ENCODE measurements at places on chromosomes 12 and 14.
A peak's percentile ranks its signal among the peaks of the same experiment; 100 is the strongest.

GRCh38 chr12:1890810-1891209, 27.6 kb downstream of the CACNA2D4 start:
- no peak for DNase-seq

GRCh38 chr12:11623382-11623781, 26.1 kb upstream of the ETV6 start:
- DNase-seq = no peak

DNA sequence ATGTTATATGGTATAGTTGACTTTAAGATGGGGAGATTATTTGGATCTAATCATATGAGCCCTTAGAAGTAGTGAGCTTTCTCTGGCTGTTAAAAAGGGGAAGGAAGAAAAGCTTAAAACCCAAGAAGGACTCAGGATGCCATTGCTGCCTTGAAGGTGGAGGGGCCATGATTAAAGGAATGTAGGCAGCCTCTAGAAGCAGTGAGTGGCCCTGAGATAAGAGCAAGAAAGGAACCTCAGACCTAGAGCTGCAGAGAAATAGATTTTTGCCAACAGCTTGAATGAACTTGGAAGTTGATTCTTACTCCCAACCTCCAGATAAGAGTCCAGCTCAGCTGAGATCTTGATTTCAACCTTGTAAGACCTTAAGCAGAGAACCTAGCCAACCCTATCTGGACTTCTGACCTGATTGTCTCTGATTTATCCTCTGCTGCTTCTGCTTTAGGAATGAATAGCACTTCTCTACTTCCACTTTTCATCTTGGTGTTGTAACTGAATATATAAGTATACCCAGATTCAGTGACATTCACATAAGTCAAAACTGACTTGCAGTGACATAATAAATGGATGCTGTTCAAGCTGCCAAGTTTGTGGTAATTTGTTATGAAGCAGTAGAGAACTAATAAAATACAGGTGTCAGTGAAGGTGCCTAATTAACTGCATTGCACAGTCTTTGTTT, 33.5 kb downstream of the RAD51B start:
- DNase-seq = no peak

GRCh38 chr12:53292426-53292825, 2.9 kb upstream of the PFDN5 start:
- DNase-seq = no peak

GRCh38 chr14:81301371-81301770, 80.6 kb upstream of the GTF2A1 start:
- no peak for DNase-seq

GRCh38 chr14:72308967-72309485, 376.8 kb downstream of the RGS6 start:
- no peak for DNase-seq

DNA sequence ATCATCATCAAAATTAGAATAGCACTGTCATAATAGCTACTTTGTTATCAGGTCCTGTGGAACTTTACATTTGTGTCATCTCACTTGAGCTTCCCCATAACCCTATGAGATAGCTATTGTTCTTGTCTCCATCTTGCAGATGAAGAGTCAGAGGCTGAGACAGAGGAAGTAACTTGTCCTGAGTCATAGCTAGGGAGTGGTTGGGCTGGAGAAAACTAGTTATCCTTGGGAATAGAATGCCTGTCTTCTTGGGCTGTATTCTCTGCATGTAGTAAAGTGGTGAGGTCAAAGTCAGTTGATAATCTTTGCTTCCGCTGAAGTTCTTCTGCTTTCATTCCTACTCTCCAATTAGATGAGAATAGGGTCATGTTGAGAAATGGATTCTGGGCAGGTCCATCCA, 117.0 kb downstream of the SMOC1 start:
- peak; percentile 26 for DNase-seq
